CD4-positive, alpha-beta T cell treated with Interleukin-17A for 1 hour (primary cell): ENCODE measurements at places on chromosomes 2 and 18.

DNA sequence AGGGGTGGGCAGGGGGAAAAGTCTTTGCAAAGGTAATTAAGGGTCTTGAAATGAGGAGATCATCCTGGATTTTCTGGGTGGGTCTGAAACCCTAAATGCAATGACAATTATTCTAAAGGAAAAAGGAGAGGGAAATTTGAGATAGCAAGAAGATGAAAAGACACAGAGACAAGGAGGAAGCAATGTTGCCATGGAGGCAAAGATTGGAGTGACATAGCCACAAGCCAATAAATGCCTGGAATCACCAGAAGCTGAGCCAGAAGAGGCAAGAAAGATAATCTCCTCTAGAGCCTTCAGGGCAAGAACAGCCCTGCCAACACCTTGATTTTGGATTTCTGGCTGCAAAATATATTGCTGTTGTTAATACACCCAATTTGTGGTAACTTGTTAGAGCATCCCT, 1246.3 kb upstream of the PIK3C3 start:
- DNase-seq = no peak

DNA sequence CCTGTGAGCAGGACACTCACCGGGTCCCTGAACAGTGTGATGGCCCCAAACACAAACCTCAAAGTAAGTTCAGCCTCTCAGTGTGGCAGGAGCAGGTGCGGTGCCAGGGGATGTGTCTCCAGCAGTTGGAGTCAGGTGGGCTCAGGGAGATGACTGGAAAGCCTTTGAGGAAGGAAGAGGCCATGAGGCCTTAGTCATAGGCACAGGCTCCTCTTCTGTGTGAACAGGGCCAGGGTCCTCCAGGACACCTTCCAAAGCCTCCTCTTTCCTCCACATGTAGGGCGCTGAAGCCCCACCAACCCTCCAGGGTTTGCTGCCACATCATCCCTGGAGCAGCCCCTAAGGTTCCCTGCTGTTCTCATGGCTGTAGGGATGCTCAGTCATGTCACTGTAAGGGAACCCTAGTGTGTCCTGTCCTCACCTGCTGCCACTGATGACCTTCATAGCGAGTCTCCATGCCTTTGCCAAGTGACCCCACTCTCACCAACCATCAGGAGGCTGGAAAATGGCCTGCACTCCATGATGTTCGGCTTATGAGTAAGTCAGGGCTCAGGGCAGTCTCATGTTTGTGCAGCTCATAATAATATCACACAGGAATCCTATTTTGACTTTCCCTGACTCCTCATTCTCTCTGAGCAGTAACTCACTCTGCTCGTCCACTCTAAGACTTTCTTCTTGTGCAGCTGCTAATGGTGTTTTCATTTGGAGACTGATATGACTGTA, 1152.9 kb downstream of the RPIA start:
- no peak for DNase-seq

- DNase-seq = no peak
Measured at GRCh38 chr2:136049991-136050920, 64.8 kb upstream of the DARS1 start.

GRCh38 chr2:71555798-71556454, 102.6 kb downstream of the DYSF start:
- DNase-seq = no peak

GRCh38 chr2:227608561-227609338, 5.9 kb downstream of the SCYGR3 start:
- peak; percentile 38 for DNase-seq

DNA sequence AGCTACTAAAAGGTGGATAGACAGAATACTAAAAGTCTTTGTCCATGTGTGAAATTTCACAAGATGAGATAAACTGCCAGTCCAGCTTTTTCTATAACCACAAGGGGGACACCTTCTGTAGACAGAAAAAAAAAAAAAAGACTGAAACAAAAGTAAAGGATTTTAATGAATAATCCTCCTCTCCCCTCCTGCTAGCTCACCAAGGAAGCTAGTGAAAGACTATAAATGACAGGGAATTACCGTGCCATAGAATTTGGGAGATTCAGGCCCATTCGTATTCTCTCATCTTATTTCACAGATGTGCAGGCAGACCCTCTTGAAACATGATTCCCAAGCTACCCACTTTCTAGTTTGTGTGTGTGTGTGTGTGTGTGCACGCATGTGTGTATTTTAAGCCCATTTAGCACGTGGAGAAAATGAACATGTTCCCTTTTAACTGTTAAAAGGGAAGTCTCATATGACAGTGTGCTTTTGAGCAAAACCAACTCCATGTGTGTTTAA, 36.3 kb upstream of the SLC8A1 start:
- no peak for DNase-seq

- no peak for DNase-seq
Measured at GRCh38 chr2:203730883-203731282, 24.4 kb downstream of the CD28 start.

DNA sequence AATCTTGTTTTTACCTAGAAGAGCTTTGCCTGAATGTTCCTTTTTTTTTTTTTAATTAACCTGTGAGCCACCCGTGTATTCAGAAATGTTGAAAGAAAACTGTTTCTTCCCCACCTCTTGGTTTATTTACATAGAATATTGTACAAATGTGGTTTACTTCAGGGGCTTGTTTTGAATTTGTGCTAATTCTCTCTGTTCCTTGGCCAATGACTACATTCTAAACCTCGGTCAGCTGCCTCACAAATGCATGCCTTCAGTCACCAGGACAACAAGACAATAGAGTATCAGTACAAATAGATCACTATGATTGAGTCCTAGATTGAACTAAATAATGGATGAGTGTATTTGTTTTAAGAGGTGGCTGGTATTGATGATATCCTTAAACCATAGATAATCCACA, 36.0 kb downstream of the AGFG1 start:
- no peak for DNase-seq

DNA sequence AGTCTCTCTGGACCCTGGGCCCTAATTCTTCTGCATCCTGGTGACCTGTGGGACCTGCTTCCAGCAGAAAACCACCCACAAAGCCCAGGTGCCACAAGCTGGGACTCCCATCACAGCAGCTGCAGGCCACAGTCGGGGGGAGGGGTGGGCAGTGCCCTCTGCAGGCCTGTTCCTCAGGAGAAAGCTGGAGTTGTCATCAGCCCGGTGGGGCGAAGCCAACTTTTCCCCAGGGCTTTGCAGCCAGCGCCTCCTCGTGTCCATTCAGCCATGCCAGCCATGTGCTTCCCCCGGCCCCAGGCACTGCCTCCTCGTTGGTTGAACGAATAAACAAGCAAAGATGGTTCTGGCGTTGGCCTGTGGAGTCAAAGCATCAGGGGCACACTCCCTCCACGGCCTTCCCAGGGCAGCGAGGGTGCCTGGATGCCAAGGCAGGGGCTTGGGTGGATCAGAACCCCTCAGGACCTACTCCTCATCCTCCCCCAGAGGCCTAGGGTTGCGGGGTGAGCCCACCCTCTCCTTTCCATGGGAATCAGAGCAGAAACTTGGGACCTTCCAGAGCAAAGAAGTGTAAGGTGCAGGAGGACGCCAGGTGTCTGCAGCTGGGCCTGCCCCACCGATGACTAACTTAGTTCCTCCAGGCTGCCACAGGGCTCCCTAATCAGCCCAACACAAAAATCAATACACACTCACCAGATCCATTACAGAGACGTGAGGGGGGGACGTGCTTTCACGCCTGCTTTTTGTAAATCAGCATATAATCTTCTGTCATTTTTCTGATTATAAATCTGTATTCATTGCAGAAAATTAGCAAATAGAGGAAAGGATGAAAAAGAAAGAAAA, 75.7 kb upstream of the RAB6C start:
- DNase-seq = no peak

DNA sequence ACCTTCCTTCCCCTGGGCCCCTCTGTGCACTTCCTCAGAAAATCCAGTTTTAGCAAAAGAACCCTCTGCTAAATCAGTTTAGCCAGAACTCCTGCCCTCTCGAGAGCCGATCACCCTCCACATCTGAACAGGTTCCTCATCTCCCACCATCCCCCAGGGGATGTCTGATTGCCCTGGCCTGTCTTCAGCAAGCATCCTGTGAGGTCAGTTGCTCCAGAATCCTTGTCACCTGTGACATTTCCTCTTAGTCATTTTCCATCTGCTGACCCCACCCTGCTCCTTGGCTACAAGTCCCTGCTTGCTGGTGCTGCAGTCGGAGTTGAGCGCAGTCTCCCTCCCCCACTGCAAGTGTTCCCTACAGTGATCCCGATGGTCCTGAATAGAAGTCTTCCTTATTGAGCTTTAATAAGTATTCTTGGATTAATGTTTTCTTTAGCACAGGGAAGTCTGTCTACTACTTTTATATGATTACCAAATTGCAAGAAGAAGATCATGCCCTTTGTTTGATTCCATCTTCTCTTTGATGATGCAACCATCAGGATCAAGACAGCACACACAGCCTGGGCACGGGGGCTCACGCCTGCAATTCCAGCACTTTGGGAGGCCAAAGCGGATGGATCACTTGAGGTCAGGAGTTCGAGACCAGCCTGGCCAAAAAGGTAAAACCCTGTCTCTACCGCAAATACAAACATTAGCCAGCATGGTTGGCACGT, 30.9 kb upstream of the UBE2F start:
- no peak for DNase-seq

DNA sequence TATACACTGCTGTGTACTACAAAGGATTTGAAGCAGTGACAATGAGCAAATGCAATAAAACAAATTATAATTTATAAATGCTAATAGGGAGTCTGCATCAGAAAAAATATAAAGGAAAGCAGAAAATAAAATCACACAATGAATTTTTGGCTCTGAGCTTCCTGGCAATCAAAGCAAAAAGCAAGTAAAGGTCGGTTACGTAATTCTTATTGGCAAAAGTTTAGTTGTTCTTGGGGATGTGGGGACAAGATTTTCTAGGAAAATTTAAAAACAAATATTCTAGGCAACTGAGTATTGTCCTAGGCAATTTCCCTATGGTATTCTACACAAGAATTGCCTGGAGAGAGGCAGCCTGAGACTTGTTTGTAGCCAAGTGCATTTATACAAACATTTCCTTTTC, 1.8 kb downstream of the ORC2 start:
- no peak for DNase-seq

DNA sequence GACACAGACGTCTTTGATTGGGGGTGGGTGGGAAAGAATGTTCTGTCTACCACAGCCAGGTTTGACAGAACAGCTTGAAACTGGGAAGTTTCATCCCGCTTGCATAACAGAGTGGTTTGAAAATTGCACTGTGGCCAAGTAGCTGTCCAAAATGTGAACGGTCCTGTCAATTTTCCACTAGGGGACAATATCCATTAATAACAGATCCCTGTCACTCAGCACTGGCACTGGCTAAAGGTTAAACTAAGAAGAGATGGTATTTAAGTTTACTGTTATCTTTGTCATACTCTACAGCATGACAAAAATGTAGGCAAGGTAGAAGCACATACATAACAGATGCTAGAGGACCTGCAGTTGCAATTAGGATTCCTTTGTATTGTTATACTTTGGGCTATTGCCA, 55.6 kb upstream of the ACMSD start:
- no peak for DNase-seq

DNA sequence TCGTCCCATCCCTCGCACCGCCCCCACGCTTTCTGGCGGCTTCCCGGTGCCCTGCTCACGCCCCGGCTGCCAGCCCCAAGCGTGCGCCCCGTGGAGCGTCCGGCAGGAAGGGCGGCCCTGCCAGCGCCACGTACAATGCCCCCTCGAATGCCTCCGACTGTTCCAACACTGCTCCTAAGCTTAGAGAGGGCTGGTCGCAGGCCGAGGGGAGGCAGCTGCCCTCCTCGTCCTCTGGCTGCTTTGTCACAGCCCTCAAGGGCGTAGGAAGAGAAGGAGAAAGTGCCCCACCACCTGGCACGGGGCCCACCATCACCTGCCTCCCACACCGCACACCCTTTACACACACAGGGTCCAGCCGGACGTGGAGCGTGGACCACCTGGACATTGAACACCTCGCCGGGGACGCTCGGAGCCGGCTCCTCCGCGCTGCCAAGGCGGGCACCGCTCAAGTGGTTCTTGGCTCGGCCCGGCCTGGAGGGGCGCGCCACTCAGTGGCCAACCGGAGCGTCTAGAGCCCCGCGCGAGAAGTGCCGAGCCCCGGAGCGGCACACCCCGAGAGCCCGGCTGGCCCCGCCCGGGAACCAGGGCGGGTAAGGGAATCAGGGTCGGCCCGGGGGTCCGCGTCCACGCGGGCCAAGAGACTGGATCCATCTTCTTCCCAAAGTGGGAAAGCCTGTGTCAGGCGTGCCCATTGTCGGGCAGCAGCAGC, 830 bp downstream of the DNER start:
- DNase-seq = no peak

DNA sequence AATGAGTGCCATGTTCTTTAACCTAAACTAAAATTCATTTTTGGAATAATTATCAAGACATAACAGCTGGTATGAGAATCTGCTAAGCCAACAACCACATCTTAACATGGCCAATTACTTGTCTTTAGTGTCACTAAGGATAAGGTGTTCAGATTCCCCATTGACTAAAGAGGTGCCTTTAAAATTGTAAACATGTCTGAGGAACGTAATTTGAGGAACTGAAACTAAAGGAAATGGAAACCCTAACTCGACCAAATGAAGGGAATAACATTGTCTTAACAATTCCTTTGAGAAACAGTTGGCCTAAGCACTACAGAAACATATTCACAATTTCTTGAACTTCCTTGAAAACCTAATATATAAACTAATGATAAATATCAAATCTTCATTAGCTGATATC, 355.4 kb upstream of the GULP1 start:
- DNase-seq = no peak

DNA sequence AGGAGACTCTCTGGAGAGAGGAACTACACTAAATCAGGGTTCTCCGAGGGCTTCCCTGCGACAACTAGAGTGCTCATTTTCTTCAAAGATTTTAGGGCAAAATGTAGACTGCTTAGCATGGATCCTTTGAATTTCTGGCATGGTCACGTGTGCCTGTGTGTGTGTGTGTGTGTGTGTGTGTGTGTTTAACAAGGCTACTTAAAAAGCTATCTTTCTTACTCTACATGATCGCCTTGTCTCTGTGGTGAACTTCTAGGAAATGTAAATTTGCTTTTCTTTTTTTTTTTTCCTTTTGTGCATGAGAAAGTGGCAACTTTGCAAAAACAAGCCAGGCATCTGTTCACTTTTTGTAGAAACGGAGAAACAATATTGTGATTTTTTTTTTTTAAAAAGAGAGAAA, 43.9 kb downstream of the SOX11 start:
- no peak for DNase-seq

- no peak for DNase-seq
Measured at GRCh38 chr18:55641486-55641885, 53.5 kb upstream of the TCF4 start.

GRCh38 chr2:75140288-75140687, 59.0 kb downstream of the TACR1 start:
- no peak for DNase-seq

- DNase-seq = peak; percentile 66
Measured at GRCh38 chr2:233270366-233270765, 18.9 kb downstream of the ATG16L1 start.

GRCh38 chr2:65165558-65165957, 35.7 kb upstream of the RAB1A start:
- DNase-seq = peak; percentile 10

- no peak for DNase-seq
Measured at GRCh38 chr2:208354964-208355381, 51.6 kb upstream of the PTH2R start.

GRCh38 chr2:85900366-85900765, 11.6 kb upstream of the ST3GAL5 start:
- DNase-seq = no peak
